ENCODE measurements at places on chromosomes 3 and 15. TPM values are rescaled to one million over a fixed set of nuclear protein-coding genes. Genes with fewer than 3 reads are reported as not detected.

DNA sequence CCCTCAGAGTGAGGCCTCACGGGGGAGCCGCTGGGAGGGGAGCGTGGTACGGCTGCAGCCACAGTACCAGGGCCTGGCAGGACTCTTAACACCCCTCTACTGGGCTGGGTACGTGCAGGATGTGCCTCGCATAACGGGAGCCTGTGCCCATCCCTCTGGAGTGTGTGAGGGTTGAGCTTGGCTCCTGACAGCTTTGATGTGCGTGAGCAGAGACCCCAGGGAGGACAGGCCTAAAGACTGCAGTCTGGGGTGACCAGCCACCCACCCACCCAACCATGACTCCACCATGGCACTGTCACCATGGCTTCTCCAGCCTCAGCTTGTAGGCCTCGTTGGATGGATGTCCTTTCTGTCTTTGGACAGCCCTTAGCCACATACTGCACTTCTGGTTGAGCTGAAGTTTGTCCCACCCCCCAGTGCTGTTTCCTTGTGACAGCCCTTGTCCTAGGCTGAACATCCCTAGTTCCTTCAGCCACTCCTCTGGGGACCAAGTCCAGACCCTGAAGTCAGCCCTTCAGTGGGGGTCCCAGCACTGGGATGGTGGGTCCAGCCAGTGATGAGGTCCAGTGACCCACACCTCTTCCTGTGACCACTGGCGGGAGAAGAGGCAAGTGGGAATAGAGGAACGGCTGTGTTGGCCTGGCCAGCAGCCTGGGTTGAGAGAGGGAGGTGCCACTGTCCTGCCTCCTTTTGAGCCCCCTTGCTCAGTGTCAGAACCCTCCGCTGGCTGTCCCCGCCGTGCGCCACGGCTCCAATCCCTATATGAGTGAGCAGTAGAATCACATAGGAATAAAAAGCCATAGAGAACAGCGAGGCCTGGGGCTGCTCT, 6.1 kb downstream of the GLYCTK start:
- no peak overlapping the region for H3K27ac ChIP-seq
- H3K36me3 ChIP-seq = peaks cover 8% of the 10 kb centered on the region
- no peak overlapping the region for H3K4me3 ChIP-seq
- no peak for DNase-seq

DNA sequence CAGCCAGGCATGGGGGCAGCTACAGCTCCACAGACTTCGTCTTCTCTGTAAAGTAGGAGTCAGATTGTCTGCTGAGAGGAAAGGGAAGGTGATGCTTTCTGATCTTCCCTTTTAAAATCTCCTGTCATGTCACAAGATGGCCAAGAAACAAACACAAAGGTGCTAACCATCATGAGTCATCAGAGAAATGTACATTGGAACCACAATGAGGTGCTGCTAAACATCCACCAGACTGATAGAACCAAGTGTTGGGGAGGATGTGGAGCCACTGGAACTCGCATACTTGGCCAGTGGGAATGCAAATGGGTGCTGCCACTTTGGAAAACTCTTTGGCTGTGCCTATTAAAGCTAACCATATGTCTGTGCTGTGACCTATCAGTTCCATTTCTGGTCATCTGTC, 268.8 kb downstream of the SLCO3A1 start:
- H3K27ac ChIP-seq = no peak overlapping the region
- H3K4me3 ChIP-seq = no peak overlapping the region
- peaks cover 14% of the 10 kb centered on the region for H3K4me1 ChIP-seq
- H3K27me3 ChIP-seq = no peaks in the 10 kb centered on the region
- DNase-seq = no peak

- H3K4me1 ChIP-seq = peaks cover 66% of the 10 kb centered on the region
- H3K27ac ChIP-seq = no peak overlapping the region
- no peaks in the 10 kb centered on the region for H3K27me3 ChIP-seq
- H3K4me3 ChIP-seq = no peak overlapping the region
Measured at GRCh38 chr15:64158363-64159134, 4.3 kb downstream of the PPIB start.

GRCh38 chr15:91456921-91457320, 356.9 kb downstream of the SV2B start:
- no peaks in the 10 kb centered on the region for H3K36me3 ChIP-seq
- no peak for DNase-seq

DNA sequence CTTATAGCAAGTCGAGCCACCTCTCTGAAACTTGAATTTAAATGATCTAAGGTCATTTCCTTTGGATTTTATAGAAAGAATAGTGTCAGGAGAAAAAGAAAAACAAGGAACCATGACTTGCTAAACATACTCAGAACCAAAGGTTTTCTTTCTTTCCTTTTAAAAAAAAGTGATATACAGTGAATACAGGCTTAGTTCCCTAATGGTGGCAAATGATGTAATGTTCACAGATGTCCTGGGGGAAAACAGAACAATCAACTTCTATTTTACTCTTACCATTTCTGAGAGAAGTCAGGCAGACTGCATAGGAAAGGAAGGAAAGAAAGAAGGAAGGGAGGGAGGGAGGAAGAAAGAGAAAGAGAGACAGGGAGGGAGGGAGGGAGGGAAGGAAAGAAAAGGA, 56.5 kb downstream of the ST6GAL1 start:
- H3K36me3 ChIP-seq = no peaks in the 10 kb centered on the region
- no peak overlapping the region for H3K27ac ChIP-seq
- H3K4me1 ChIP-seq = no peaks in the 10 kb centered on the region

DNA sequence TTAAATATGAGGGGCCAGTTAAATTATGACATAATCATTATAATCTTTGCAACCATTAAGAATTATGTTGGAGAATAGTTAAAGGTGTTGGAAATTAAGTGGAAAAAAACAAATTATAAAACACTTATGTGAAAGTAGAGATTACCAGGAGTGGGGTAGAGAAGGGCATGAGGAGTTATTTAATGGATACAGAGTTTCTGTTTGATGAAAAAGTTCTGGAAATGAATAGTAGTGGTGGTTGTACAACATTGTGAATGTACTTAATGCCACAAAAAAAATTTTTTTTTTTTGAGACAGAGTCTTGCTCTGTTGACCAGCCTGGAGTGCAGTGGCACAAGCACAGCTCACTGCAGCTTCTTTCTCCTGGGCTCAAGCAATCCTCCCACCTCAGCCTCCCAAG, 25.1 kb upstream of the TNIK start:
- no peak for DNase-seq
- H3K27me3 ChIP-seq = no peaks in the 10 kb centered on the region
- no peak overlapping the region for H3K4me3 ChIP-seq
- no peaks in the 10 kb centered on the region for H3K4me1 ChIP-seq
- no peak overlapping the region for H3K27ac ChIP-seq

GRCh38 chr15:64779024-64779423, 3.6 kb upstream of the RBPMS2 start:
- DNase-seq = no peak
- peaks cover 37% of the 10 kb centered on the region for H3K4me1 ChIP-seq
- no peak overlapping the region for H3K4me3 ChIP-seq
- no peaks in the 10 kb centered on the region for H3K27me3 ChIP-seq
- H3K36me3 ChIP-seq = no peaks in the 10 kb centered on the region
- H3K27ac ChIP-seq = no peak overlapping the region

- peaks cover 10% of the 10 kb centered on the region for H3K4me1 ChIP-seq
- no peaks in the 10 kb centered on the region for H3K27me3 ChIP-seq
- no peak for DNase-seq
- H3K27ac ChIP-seq = no peak within 1 kb of the TSS
Measured at GRCh38 chr15:23647421-23648370, at the start of gene MAGEL2. TSS of gene MAGEL2 (minus strand) at chr15:23647867. CDS start at chr15:23647742, 125 bp downstream.

- H3K27me3 ChIP-seq = no peaks in the 10 kb centered on the region
- no peaks in the 10 kb centered on the region for H3K4me1 ChIP-seq
- no peak overlapping the region for H3K4me3 ChIP-seq
- H3K36me3 ChIP-seq = no peaks in the 10 kb centered on the region
Measured at GRCh38 chr3:60948488-60948887, 302.8 kb downstream of the FHIT start.

- no peaks in the 10 kb centered on the region for H3K4me1 ChIP-seq
- H3K36me3 ChIP-seq = no peaks in the 10 kb centered on the region
- no peak overlapping the region for H3K27ac ChIP-seq
- no peak overlapping the region for H3K4me3 ChIP-seq
- no peaks in the 10 kb centered on the region for H3K27me3 ChIP-seq
- DNase-seq = no peak
Measured at GRCh38 chr3:128311441-128311844, 155.2 kb downstream of the DNAJB8 start.

- H3K27ac ChIP-seq = no peak overlapping the region
- DNase-seq = no peak
- H3K36me3 ChIP-seq = no peaks in the 10 kb centered on the region
- H3K4me1 ChIP-seq = no peaks in the 10 kb centered on the region
Measured at GRCh38 chr3:99286266-99286845, 352.0 kb upstream of the COL8A1 start.

- H3K4me1 ChIP-seq = no peaks in the 10 kb centered on the region
- no peak overlapping the region for H3K27ac ChIP-seq
- no peak for DNase-seq
- no peaks in the 10 kb centered on the region for H3K36me3 ChIP-seq
- H3K27me3 ChIP-seq = no peaks in the 10 kb centered on the region
Measured at GRCh38 chr3:115381573-115381912, 234.5 kb upstream of the ZBTB20 start.

- H3K36me3 ChIP-seq = no peaks in the 10 kb centered on the region
- H3K4me3 ChIP-seq = no peak overlapping the region
- H3K4me1 ChIP-seq = no peaks in the 10 kb centered on the region
- H3K27ac ChIP-seq = no peak overlapping the region
- no peaks in the 10 kb centered on the region for H3K27me3 ChIP-seq
Measured at GRCh38 chr3:162517110-162517509, 1020.5 kb downstream of the OTOL1 start.

GRCh38 chr3:97942801-97943546, 29.3 kb downstream of the RIOX2 start:
- no peaks in the 10 kb centered on the region for H3K4me1 ChIP-seq
- peaks cover 58% of the 10 kb centered on the region for H3K36me3 ChIP-seq
- H3K27ac ChIP-seq = no peak overlapping the region
- no peak for DNase-seq

- H3K27ac ChIP-seq = no peak overlapping the region
- no peak for DNase-seq
- peaks cover 35% of the 10 kb centered on the region for H3K36me3 ChIP-seq
- H3K4me1 ChIP-seq = no peaks in the 10 kb centered on the region
- no peak overlapping the region for H3K4me3 ChIP-seq
Measured at GRCh38 chr15:41438206-41438605, 21.3 kb downstream of the RTF1 start.

DNA sequence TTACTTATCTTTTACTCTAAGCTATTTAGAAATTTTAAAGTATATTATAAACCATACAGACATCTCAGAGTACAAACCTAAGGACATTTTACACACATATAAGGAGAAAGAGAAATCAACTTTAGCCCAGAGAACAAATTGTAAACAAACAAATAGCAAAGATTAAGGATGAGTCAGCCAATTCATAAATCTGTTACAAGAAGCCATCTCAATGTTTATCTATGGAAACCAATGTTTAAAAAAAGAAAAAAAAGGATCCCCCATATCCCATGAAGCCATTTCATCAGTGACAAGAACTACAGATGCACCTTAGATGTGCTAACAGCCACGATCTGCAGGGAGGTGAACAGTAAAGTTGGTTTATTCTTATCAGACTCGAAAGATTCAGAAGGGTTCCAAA, 437.1 kb downstream of the SHQ1 start:
- H3K36me3 ChIP-seq = no peaks in the 10 kb centered on the region
- H3K27ac ChIP-seq = no peak overlapping the region
- H3K4me3 ChIP-seq = no peak overlapping the region
- H3K4me1 ChIP-seq = peaks cover 41% of the 10 kb centered on the region
- no peaks in the 10 kb centered on the region for H3K27me3 ChIP-seq

- no peaks in the 10 kb centered on the region for H3K36me3 ChIP-seq
- no peak overlapping the region for H3K4me3 ChIP-seq
- H3K27me3 ChIP-seq = no peaks in the 10 kb centered on the region
- no peak overlapping the region for H3K27ac ChIP-seq
Measured at GRCh38 chr3:18010001-18010400, 267.6 kb upstream of the TBC1D5 start.

GRCh38 chr15:101068961-101069653, 149.9 kb downstream of the LRRK1 start:
- peak overlapping the region; percentile 78 for H3K27ac ChIP-seq
- DNase-seq = no peak
- no peaks in the 10 kb centered on the region for H3K27me3 ChIP-seq
- H3K4me3 ChIP-seq = no peak overlapping the region
- peaks cover 36% of the 10 kb centered on the region for H3K36me3 ChIP-seq

DNA sequence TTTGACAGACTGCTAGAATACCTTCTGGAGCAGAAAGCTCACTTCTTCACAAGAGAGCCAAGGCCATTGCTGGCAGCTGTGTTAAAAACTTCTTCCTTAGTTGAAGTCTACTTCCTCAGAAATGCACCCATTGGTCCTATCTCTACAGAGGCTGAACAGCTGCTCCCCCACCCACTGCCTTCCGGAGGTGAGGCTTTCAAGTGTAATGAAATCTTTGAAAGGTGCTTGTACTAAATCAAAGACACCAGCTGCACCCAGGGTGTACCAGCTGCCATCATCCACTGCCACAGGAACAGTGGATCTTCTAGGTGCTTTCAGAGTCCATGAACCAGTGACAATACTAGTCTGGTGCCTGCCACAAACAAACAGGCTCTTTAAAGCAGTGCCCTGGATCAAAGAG, 26.4 kb upstream of the HERC1 start:
- H3K36me3 ChIP-seq = no peaks in the 10 kb centered on the region
- H3K4me1 ChIP-seq = peaks cover 25% of the 10 kb centered on the region
- no peak for DNase-seq
- no peaks in the 10 kb centered on the region for H3K27me3 ChIP-seq

- no peaks in the 10 kb centered on the region for H3K4me1 ChIP-seq
- H3K27me3 ChIP-seq = no peaks in the 10 kb centered on the region
- H3K27ac ChIP-seq = no peak overlapping the region
- H3K4me3 ChIP-seq = no peak overlapping the region
- H3K36me3 ChIP-seq = no peaks in the 10 kb centered on the region
Measured at GRCh38 chr15:61421938-61422337, 192.8 kb upstream of the RORA start.

- H3K27ac ChIP-seq = peak overlapping the region; percentile 53
- no peak for DNase-seq
Measured at GRCh38 chr3:25437953-25438352, 9.9 kb downstream of the RARB start.

DNA sequence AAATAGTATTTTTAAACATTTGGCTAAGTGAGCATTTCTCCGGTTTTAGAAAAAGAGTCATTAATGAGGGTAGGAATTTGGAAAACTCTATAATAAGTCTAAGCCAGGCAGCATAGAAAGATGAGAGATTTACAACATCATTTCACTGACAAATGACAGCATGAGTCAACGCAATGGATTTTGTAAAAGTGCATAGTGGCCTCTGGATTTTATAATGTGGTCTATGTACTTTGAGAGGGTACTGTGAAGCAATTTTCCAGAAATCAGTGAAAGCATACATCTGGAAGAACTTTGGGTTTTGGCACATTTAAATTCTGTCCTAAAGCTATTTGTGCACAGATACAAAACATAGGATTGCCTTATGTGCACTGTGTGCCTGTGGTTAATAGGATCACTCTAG, 130.8 kb upstream of the CCNL1 start:
- H3K27ac ChIP-seq = no peak overlapping the region
- DNase-seq = no peak
- no peaks in the 10 kb centered on the region for H3K36me3 ChIP-seq
- no peaks in the 10 kb centered on the region for H3K27me3 ChIP-seq

GRCh38 chr15:38610748-38611147, 46.1 kb upstream of the RASGRP1 start:
- H3K4me1 ChIP-seq = no peaks in the 10 kb centered on the region
- H3K27ac ChIP-seq = no peak overlapping the region
- H3K36me3 ChIP-seq = no peaks in the 10 kb centered on the region

Gene DZIP3
- total RNA-seq = 6.7 TPM

Gene WDR5B
- total RNA-seq = 2.5 TPM

Gene ZPLD1
- not detected for total RNA-seq

Gene ECE2
- total RNA-seq = 0.69 TPM

Gene ROPN1B
- 0.52 TPM for total RNA-seq

Gene EXD1
- total RNA-seq = not detected

Gene SIDT1
- total RNA-seq = 1.3 TPM

Gene GOLGA8S
- under 0.01 TPM for total RNA-seq

Gene SNX4
- 22.9 TPM for total RNA-seq
